ENCODE measurements at places on chromosomes 3 and 15. TPM values are rescaled to one million over a fixed set of nuclear protein-coding genes. Genes with fewer than 3 reads are reported as not detected.

DNA sequence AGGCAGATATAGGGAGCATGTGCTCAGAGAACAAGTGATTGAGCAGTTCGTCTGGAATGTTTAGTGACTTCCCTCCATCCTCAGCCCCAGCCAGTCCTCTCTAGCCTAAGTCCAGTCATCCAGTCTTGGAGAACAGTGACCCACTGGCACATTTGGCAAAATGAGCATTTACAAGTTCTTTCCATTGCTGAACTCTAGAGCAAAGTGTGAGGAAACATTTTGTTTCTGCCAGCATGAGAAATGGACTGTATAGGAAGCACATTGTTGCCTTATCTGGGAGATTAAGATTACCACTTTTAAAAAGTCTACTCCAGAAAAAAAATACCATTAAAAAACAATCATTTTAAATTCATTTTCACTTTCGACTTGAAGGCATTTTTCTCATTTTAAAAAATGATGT lies 353.6 kb downstream of the SHQ1 start:
- DNase-seq, result no peak

GRCh38 chr3:45596290-45596791 lies 1.8 kb downstream of the LIMD1 start:
- DNase-seq, result no peak

DNA sequence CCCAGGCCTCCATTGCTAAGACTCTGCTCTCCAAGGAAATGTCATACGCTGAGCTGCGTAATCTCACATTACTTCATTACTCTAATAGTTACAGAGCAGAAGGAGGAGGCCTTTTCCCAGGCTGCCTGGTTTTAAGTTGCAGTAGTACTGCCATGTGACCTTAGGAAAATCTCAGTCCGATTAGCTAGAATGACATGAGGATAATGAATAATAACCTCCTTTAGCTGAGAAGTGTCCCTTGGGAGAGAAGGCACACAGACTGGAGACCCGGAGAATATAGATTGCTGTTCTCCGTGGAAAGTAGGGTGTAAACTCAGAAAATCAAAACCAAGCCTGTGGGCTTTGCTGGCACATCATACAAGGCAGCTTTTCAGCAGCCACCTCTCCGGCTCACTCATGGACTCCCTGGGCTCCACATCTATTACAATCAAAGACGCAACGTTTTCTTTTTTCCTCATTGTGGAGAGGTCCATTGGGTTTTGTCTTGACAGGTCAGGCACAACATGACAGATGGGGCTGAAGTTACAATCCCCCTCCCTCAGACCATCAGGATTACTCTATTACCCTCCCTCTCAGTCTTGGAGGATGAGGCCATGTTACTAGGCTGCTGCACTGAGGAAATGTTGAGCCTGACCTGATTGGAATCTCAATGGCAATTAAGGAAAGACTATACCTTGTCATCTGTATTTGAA lies 134.8 kb upstream of the MB21D2 start:
- DNase-seq, result no peak

Gene THSD4
- total RNA-seq, result 39.8 TPM

GRCh38 chr3:182782149-182782548 lies 11.2 kb upstream of the ATP11B start:
- no peak for DNase-seq

Gene UROC1
- total RNA-seq, result not detected

DNA sequence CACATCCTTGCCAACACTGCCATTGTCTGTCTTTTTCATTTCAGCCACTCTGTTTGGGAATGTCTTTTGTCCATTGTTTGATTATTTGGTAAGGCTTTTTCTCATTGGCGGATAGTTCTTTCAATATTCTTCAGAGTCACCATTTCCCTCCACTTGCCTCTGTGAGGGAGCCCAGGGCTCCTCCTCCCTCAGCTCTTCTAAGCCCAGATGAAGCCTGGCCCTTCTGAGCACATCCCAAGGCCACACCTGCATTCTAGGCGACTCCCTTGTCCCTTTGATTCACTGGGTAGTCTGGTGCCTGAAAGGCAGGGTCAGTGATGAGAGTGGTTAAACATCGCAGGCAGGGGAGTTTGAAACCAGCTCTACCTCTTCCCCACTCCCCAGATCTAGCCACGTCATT lies 12.4 kb upstream of the LTF start:
- DNase-seq, result no peak

GRCh38 chr3:39843440-39843839 lies 34.0 kb downstream of the MYRIP start:
- no peak for DNase-seq

DNA sequence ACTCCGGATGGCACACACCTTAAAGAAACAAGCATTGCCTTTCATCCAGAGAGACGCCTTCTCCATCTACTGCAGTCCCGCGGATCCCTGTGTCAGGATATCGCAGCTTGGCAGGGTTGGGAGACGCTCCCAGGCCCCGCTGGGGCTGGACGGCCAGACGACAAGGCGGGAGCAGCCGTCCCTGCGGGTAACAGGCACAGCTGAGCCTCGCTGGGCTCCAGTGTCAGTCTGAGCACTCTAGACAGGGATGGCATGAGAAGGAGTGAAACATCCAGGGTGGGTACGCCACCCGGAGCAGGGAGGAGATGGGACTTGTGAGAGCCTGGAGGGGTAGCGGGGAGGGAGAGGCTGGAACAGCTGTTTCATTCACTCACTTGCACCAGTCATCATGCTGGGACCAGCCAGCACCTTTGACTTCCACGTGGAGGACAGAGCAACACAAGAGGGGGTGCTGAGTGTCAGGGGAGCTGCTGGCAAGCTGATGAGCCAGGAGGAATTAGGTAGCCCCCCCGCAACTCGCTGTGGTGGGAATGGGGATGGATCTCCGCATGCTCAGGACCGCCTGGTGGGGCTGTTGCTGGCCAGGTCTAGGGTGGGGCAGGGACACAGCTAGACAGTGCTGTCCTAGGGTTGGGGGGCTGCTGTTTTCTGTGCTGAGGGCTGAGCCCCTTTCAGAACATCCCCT lies 31.6 kb upstream of the SNRPA1 start:
- DNase-seq, result no peak

DNA sequence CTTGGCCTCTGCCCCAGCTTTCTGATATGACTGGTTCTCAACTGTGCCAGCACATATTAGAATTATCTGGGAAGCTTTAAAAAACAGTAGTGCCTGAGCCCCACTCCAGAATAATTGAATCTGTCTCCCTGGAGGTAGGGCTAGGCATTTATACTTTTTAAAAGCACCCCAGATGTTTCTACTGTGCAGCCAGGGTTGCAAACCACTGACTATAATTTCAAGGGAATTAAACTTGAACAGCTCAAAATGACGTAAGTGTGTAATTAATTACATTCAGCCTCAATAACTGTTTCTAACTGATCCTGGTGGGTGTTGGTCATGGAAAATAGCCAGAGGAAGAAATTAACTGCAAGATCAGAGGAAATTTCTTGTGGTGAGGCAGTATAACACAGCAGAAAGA lies 4.4 kb upstream of the IRAK2 start:
- no peak for DNase-seq

DNA sequence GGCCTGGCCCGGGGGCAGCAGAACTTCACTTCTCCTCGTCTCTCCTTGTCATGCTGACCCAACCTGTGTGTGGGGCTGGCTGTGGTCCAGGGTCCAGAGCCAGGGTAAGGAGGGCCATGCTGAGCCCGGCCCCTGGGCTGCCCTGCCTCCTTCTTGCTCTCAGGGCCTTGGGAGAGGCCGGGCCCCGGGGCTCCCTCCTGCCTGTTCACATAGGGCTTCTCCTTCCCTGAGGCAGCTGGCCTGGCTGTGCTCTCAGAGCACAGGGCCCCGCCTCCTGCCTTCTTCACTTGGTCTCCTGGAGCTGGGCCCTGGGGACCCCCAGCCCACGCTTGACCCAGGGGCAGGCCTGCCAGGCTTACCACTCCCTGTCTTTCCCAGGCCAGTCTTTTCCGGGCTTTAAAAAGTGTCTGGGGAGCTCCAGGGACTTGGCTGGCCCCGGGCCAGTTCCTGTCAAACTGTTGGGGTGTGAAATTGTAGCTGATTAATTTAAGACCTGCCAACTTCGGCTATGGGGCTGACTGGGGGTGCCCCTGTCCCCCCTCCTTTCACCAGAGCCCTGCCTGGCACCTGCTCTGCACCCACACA lies 11.8 kb downstream of the PLXNA1 start:
- peak; percentile 74 for DNase-seq

Gene PRR23B
- not detected for total RNA-seq

DNA sequence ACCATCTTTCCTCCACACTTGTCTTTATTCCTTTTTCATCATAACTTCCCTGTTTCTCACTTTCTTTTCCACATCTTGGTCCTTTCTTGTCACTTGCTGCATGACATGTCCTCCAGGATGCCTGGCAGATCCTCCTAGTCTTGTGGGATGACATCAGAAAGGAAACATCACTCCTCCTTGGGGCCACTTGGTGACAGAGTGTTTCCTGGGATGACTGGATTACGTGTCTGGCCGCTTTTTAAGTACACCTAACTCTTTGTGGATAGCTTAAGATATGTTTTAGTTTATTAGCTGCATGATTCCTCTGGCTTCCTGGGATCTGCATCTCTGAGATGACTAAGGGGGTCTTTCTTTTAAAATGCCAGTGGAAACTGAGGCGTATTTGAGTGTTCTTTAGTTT lies 363.5 kb upstream of the FRG2C start:
- no peak for DNase-seq

DNA sequence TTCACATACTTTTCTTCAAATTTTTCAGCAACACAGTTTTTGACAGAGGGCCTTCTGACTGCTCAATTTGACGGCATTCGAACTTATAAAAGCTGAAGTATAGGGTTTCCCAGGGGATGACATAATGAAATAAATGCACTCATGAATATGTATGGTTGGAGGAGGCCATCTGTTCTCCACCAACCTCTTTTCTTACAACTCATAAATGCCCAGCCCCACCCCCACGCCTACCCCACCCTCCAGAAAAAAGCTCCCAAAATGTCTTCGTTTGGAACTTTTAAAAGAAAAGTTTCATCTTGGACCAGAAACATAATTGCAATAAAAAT lies 211.6 kb upstream of the LRRN1 start:
- no peak for DNase-seq

Gene AGBL1
- 0.05 TPM for total RNA-seq

GRCh38 chr15:81780966-81781365 lies 264.9 kb downstream of the MEX3B start:
- no peak for DNase-seq

Gene FANCD2OS
- total RNA-seq, result not detected

- DNase-seq, result no peak
Observed at GRCh38 chr3:155242342-155242741, 51.1 kb downstream of the STRIT1 start.

DNA sequence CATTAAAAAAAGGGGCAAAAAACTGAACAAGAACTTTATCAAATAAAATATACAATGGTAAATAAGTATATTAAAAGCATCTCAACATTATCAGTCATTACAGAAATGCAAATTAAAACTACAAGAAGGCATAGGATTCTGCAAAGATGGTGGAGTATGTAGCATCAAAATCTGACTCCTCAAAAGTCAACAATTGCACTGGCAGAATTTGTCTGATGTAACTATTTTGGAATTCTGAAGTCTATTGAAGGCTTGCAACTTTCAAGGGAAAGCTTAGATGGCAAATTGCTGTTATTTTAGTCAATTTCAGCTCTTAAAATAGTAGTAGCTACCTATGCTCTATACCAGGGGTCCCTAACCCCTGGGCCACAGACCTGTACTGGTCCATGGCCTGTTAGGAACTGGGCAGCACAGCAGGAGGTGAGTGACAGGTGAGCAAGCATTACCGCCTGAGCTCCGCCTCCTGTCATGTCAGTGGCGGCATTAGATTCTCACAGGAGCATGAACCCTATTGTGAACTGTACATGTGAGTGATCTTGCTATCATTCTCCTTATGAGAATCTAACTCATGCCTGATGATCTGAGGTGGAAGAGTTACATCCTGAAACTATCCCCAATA lies 107.6 kb downstream of the TGFBR2 start:
- DNase-seq, result no peak

Gene SPSB4
- total RNA-seq, result 3.0 TPM

DNA sequence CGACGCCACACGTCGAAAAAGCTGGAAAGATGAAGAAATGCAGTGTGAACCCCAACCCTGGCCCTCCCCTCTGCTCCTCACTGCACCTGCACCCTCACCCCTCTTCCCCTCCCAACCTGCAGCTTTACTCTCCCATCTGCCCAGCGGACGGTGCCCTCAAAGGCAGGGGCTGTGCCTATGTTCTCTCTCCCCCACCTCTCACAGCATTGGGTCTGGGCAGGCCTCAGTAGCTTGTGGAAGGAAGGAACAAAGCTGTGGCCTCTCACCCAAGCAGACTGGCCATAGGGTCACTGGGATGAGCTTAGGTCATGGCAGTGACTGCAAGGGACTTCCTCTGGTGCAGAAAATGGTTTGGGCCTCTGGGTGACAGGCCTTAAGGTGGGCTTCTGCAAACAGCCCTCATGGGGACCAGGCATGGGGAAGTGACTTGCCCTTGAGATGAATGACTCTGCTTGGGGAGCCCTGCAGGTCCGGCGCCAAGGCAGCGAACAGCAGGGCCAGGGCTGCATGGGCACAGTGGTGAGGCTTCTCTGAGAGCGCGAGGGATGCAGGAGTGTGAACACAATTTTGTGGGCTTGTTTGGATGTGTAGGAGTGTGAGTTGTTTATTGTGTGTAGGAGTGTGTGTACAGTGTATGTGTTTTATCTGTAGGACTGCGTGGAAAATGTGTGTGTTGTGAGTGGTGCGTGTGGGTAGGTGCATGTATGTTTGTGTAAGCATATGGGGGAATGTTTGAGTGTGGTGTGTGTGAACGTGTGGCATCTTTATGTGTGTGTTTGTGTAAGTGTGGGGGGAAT lies 29.2 kb downstream of the SRPRB start:
- no peak for DNase-seq

- DNase-seq, result peak; percentile 52
Observed at GRCh38 chr15:91055548-91056331, 33.3 kb upstream of the VPS33B start.

- peak; percentile 57 for DNase-seq
Observed at GRCh38 chr3:187669675-187670504, at the start of gene SST. Gene SST, minus strand, starts transcription at chr3:187670394. Its CDS starts 103 bp downstream, at chr3:187670291.

GRCh38 chr3:119175872-119176756 lies 2.7 kb downstream of the UPK1B start:
- peak; percentile 67 for DNase-seq

GRCh38 chr3:102104033-102104432 lies 254.7 kb downstream of the NFKBIZ start:
- DNase-seq, result no peak

- no peak for DNase-seq
Observed at GRCh38 chr3:123157209-123157597, 44.5 kb upstream of the SEC22A start.

DNA sequence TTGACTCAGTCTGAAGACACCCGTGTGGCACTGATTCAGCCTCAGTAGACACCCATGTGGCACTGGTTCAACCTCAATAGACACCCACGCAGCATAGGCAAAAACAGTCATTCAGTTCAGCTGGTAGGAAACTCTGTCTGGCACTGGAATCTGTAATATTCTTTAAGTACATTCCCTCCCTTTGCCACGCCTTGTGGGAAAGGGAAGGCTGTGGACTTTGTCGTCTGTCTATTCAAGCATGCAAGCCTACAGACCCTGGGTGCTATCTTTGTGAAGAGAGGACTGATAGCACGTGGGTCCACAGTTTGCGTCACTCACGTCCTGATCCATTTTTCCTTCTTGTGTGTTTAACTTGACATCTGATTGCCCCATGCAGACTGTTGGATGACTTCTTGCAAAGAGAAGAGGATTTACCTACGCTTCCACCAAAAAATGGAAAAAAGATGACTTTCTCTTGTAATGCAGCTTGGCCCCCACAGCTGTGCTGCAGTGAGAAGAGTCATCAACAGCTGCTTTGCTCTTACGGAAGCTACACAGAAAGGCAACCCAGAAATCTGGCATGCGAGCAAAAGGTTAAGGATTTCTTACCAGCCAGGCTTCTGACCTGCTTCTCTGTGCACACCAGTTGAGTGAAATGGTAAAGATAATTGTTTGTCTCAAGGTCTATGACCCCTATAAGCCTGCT lies 278.1 kb downstream of the ULK4 start:
- no peak for DNase-seq
